ENCODE measurements at places on chromosomes 1 and 21. TPM values are rescaled to one million over a fixed set of nuclear protein-coding genes. Genes with fewer than 3 reads are reported as not detected.
A peak's percentile ranks its signal among the peaks of the same experiment; 100 is the strongest.

BSND gene
- 0.09 TPM for total RNA-seq

SEC16B gene
- total RNA-seq = 3.2 TPM

TSACC gene
- total RNA-seq = not detected

FAM43B gene
- 0.59 TPM for total RNA-seq

GNG4 gene
- 2.9 TPM for total RNA-seq

MAB21L3 gene
- 0.23 TPM for total RNA-seq

PLA2G2A gene
- total RNA-seq = 5.0 TPM

DNA sequence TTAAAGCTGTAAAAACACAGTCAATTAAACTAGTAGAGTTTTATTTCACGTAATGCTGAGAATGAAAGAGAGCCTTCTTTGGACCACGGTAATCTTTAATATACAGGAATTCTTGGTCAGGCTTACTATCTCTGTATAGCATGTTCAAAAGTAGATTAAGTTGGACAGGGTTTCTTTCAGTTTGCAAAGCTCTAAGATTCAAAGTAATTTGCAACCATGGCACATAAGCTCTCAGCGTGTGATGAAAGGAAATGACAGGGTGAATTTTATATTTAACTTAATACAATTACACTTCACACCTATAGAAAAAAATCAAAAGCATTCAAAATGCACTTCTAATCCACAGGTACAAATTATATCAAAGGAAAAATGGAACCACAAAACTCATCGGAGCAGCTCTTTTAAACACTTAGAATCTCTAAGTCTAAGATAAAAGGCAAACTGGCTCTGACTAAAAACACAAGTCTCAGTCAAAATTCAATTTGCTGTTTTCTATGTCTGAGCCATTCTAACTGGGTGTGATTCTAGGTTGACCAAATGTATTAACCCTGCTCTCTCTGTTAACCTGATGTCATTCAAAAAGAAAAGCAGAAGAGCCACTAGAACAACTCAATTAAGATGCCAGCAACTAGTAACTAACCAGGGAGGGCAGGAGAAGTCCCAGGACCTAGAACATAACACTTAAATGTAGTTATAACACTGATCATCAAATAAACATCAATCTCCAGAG, 147.7 kb downstream of the RERE start:
- H3K36me3 ChIP-seq = no peaks in the 10 kb centered on the region
- peaks cover 50% of the 10 kb centered on the region for H3K4me1 ChIP-seq
- H3K27me3 ChIP-seq = no peaks in the 10 kb centered on the region
- H3K4me3 ChIP-seq = no peak overlapping the region
- H3K27ac ChIP-seq = peak overlapping the region; percentile 17

DNA sequence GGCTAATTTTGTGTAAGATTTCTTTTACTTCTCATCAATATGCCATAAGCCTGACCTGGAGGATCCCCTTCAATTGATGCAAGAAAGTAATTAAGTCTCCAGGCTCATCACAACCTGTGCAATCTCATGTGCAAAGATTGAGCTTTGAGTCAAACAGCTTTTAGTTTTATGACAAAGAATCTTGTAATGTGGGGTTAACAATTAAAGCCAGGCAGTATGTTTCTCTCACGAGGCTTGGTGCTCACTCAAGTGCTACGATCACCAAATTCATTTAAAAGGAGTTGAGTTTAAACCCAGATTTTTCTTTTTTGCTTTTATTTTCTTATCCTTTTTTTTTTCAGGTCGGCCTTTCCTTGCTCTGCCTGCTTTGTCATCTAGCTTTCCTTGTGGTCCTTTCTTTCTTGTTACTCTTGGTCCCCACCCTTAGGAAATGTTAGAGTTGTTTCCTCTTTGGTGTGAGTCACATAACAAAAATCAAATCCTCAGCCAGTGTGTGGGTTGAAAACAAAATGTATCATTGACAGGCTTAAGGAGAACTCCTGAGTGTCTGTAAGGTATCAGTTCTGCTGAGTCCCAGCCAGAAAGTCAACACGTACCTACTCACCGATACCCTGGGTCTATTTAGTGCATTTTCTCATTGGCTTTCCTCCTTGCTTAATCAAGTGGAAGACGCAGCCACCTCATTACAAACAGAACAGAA, 1037.2 kb downstream of the ADGRL2 start:
- H3K27ac ChIP-seq = no peak overlapping the region
- peaks cover 3% of the 10 kb centered on the region for H3K27me3 ChIP-seq
- no peak overlapping the region for H3K4me3 ChIP-seq
- no peak for DNase-seq
- no peaks in the 10 kb centered on the region for H3K36me3 ChIP-seq
- no peaks in the 10 kb centered on the region for H3K4me1 ChIP-seq

- no peak for DNase-seq
- no peak overlapping the region for H3K4me3 ChIP-seq
- no peaks in the 10 kb centered on the region for H3K36me3 ChIP-seq
- H3K27ac ChIP-seq = no peak overlapping the region
- H3K4me1 ChIP-seq = peaks cover 30% of the 10 kb centered on the region
These were observed 51.2 kb upstream of the LRP8 start for GRCh38 chr1:53378932-53379661.

DNA sequence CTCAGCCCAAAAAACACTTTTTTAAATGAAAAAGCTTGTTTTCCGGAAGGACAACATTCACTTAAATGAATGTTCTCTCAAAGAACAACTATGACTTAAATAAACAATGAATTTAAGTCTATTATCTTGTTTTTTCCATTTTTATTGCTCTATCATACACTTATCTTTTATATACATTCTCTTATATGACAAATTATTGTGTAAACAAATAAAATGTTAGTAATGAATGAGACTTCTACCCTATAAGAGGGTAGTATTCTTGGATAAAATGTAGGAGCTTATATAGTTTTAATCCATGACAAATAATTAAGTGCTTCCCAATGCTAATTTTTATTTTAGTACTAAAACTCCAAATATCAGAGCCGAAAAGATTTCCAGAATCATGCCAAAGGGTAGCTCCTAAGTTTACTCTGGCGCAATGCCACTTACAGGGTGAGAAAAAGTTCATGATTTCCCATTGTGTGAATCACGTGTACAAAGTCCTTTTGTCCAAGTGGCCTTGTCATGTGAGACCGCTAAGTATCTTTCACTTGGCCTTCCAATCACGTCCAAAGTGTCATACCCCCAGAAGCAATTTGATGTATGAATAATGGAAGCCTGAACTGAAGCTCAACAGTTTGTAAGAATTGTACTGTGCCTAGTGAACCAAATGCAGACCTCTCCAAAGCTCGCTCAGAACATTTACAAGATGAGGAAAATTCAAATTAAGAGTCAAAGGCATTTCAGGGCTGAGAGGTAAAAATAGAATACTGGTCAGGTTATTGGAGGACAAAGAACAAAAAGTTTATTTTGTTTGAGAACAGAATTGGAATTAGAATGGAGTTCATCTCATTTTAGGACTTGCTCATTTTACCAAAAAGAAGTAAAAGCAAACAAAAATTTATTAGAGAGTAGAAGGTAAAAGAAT, 56.6 kb upstream of the C1orf21 start:
- no peak for DNase-seq
- peaks cover 14% of the 10 kb centered on the region for H3K4me1 ChIP-seq
- no peaks in the 10 kb centered on the region for H3K36me3 ChIP-seq
- H3K4me3 ChIP-seq = no peak overlapping the region

DNA sequence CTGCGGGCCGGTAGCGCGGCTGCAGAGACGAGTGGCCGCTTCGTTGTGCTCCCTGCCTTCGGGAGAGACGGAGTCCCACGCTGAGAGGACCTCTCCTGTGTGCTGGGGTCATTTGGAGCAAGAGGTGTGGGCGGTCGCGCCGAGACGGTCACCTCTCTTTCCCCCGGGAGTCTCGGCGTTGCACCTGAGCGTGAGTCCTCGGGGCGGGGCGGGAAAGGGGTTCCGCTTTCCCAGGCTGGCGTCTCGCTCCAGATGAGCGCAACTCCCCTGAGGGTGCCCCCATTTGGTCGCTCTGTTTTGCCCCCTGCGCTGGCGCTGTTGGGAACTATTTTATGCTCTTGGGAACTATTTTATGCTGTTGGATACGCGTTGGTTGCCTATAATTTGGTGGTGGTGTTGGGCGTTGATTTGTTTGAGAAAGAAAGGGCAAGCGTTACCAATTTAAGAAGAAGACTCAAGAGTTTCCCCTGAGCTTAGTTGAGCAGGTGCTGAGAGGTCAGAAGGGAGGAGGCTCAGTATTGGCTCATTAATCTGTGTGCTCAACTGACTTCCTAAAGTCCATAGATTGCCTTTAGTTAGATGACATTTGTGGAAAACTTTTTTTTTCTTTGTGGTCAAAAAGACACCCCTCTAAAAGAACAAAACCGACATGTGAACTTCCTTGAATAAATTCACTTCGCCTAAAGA, 683 bp downstream of the LRRC8B start:
- peak; percentile 56 for DNase-seq
- peaks cover 25% of the 10 kb centered on the region for H3K4me1 ChIP-seq
- H3K4me3 ChIP-seq = peak overlapping the region; percentile 75

- H3K4me1 ChIP-seq = peaks cover 35% of the 10 kb centered on the region
- peaks cover 48% of the 10 kb centered on the region for H3K36me3 ChIP-seq
- H3K27ac ChIP-seq = peak within 1 kb of the TSS; percentile 97
These were observed at the start of gene SF3B4 for GRCh38 chr1:149927563-149928400. Gene SF3B4 (minus strand): TSS chr1:149927803. CDS start chr1:149927759, 44 bp downstream.

DNA sequence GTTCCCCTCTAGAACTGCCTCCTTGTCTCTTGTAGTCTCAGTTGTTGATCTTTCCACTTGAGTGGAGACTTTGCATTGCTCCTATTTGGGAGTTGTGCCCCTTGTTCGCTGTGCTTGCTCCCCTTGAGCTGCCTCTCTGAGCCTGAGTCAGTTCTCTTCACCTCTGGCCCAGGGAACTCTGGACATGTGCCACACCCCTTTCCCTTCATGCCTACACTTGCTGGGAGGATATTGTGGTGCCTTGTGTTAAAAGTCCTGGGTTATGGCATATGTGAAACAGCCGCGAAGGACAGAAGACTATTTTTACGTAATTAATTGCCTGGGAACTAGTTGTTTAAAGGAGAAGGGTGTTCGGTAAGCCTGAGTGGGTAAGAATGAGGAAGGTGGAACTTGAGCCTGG, 32.2 kb upstream of the RPTN start:
- no peak for DNase-seq
- H3K4me3 ChIP-seq = no peak overlapping the region
- no peak overlapping the region for H3K27ac ChIP-seq
- H3K36me3 ChIP-seq = no peaks in the 10 kb centered on the region

- peak overlapping the region; percentile 82 for H3K27ac ChIP-seq
- H3K27me3 ChIP-seq = no peaks in the 10 kb centered on the region
- H3K4me3 ChIP-seq = peak overlapping the region; percentile 70
- no peaks in the 10 kb centered on the region for H3K36me3 ChIP-seq
- peaks cover 19% of the 10 kb centered on the region for H3K4me1 ChIP-seq
- peak; percentile 57 for DNase-seq
These were observed 13.8 kb upstream of the POGZ start for GRCh38 chr1:151472856-151473731.

DNA sequence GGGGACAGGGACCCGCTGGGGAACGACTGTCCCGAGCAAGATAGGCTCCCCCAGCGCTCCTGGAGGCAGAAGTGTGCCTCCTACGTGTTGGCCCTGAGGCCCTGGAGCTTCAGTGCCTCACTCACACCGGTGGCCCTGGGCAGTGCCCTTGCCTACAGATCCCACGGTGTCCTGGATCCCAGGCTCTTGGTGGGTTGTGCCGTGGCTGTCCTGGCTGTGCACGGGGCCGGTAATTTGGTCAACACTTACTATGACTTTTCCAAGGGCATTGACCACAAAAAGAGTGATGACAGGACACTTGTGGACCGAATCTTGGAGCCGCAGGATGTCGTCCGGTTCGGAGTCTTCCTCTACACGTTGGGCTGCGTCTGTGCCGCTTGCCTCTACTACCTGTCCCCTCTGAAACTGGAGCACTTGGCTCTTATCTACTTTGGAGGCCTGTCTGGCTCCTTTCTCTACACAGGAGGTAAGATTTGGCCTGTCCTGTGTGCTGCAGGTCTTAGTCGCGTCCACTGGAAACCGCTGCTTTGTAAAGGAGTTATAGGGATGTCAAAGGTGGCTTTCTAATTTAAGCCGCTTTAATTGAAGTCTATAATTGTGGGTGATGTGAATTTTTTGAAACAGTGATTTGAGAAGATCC, 717 bp downstream of the UBIAD1 start:
- peaks cover 17% of the 10 kb centered on the region for H3K4me1 ChIP-seq
- no peak for DNase-seq
- no peaks in the 10 kb centered on the region for H3K27me3 ChIP-seq
- H3K4me3 ChIP-seq = peak overlapping the region; percentile 91

DNA sequence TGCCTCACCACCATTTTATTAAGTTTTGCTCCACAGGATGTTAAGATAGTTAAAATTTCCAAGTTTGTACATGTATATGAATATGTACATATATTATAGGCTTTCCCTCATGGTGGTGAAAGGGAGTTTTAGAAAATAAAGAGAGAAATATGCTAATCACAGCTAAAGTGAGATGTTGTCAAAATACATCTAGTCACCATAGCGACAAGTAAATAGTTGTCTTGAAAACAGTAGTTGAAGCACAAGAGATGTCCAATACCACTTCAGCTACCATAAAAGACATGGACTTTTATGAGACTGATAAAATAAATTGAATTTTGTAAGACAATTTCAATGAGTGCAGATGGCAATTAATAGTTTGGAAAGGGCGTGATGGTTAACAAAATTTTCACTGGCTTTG, 1600.0 kb downstream of the BRINP3 start:
- no peak for DNase-seq
- no peak overlapping the region for H3K4me3 ChIP-seq
- H3K27ac ChIP-seq = no peak overlapping the region
- no peaks in the 10 kb centered on the region for H3K27me3 ChIP-seq

- peaks cover 40% of the 10 kb centered on the region for H3K27me3 ChIP-seq
- DNase-seq = peak; percentile 89
- peak within 1 kb of the TSS; percentile 14 for H3K27ac ChIP-seq
- no peaks in the 10 kb centered on the region for H3K36me3 ChIP-seq
- peak within 1 kb of the TSS; percentile 81 for H3K4me3 ChIP-seq
These were observed at the start of gene EFNA3 for GRCh38 chr1:155078469-155079209. Gene EFNA3 (plus strand): TSS chr1:155078837. CDS start chr1:155078942, 105 bp downstream.

DNA sequence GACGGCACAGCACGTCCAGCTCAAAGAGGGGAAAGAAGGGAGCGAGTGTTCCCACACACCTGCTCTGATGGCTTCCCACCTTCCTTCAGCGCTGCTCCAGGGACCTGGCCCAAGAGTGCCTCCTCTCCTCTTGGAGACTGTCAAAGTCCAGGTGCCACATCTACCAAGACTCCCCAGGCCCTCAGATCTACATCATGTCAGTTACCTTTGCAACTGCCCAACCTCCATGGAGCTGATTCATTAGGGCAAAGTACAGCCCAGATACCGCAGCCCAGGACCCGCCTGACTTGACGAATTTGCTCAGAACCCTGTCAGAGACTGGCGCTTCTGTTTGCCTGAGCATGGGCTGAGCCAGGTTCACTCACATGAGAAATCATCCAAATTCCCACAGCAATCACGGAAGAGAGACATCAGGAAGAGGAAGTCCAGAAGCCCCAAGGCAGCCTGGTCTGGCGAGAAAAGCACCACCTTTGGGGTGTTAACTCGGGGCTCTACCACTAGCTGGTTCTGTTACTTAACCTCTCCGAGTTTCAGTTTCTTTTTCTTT, at the start of gene SEC16B:
Gene SEC16B, minus strand, starts transcription at position 234 of the 547 bp plus-strand sequence. CDS start 2,077 bp downstream, outside the sequence.
- H3K4me1 ChIP-seq = peaks cover 2% of the 10 kb centered on the region
- H3K4me3 ChIP-seq = no peak within 1 kb of the TSS
- DNase-seq = no peak
- no peaks in the 10 kb centered on the region for H3K27me3 ChIP-seq
- no peak within 1 kb of the TSS for H3K27ac ChIP-seq
